ENCODE measurements at places on chromosomes 2 and 18.

DNA sequence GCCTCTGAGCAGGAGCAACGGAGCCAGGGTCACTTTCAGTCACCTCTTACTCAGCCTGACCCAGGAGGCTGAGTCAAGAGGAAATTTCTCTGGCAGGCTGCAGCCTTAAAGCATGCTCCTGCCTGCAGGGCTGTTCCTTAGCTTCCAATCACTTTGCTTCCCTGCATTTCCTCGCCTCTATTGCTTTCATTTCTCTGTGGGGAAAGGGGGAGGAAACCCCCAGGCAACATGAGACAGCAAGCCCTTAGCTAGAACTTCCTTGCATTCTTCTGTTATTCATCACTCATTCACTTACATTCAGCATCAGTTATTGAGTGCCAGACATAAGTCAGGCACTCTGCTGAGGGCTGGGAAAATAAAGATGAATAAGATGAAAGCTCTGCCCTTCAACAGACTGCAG, 13.0 kb downstream of the XDH start:
- no peak for DNase-seq

GRCh38 chr2:28633746-28634145, 117.9 kb upstream of the PPP1CB start:
- no peak for DNase-seq

GRCh38 chr2:68110102-68110501, 47.3 kb upstream of the C1D start:
- DNase-seq: no peak

- DNase-seq: no peak
Observed at GRCh38 chr2:218024871-218025270, 22.1 kb upstream of the TNS1 start.

DNA sequence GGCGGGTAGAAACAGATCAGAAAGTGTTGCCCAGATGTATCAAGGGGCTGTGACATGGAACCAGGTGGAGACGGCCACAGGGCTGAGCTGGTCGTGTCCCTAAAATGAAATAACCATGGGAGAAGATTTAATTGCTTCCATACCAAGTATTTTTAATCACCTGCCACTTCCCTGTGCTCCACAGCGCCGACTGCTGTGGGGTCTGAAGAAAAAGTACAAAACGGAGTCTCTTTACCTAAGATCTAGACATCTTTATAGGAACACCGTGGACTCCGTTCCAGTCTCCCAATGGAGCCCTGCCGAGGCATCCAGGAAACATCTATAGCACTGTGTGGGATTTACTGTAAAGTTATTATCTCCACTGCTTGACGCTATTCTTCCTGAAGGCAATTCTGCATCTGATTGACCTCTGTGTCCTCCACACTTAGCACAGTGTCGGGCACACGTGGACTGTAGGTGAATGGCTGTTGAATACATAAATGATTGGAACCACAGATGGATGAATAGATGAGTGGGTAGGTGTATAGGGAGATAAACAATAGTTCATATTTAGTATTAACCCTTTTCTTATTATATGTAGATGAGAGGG, 21.6 kb upstream of the GYPC start:
- no peak for DNase-seq

Data from NCI-H1092 treated with DMSO at 0.1 percent for 48 hours (cell line).